ENCODE measurements at places on chromosomes 11 and 22.
A peak's percentile ranks its signal among the peaks of the same experiment; 100 is the strongest.

- no peak for DNase-seq
Observed at GRCh38 chr11:94793002-94793401, 24.8 kb downstream of the AMOTL1 start.

DNA sequence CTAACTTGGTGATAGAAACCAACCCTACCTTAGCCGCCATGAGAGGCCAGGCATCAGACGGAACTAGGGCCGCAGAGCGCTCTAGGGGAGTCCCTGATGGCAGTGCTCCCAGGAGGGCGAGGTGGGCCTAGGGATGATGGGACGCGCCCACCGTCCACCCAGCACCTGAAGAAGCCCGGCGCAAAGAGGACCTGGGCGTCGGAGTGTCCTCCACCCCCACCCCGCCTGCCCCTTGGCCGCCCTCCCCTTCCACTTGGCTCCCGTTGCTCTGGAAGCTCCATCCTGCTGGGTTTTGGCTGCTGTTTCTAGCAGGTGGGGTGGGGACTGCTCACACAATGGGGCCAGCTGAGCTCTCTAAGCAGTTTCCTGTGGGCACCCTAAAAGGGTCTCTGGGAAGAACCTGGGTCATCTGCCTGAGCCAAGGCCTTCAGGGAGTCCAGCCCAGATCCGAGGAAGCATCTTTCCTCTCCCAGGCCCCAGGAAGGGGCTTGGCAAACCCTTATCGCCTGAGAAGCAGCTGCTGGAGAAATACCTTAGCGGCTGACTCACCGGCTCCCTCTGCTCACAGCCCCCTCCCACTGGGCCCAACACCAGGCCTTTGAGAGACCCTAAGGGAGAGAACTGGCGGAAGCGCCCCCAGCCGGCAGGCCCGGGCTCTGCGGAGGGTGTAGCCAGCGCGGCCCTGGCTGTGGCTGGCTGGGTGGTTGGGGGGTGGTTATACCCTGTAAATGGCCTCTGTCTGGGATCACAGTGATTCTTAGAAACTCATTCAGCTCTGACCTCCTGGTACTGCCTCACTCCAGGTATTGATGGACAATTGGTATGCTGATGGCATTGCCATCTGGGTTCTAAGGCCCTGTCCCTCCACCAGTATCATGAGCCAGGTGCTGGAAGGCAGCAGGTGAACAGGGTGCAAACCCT, 19.3 kb downstream of the CREB3L1 start:
- DNase-seq = no peak

DNA sequence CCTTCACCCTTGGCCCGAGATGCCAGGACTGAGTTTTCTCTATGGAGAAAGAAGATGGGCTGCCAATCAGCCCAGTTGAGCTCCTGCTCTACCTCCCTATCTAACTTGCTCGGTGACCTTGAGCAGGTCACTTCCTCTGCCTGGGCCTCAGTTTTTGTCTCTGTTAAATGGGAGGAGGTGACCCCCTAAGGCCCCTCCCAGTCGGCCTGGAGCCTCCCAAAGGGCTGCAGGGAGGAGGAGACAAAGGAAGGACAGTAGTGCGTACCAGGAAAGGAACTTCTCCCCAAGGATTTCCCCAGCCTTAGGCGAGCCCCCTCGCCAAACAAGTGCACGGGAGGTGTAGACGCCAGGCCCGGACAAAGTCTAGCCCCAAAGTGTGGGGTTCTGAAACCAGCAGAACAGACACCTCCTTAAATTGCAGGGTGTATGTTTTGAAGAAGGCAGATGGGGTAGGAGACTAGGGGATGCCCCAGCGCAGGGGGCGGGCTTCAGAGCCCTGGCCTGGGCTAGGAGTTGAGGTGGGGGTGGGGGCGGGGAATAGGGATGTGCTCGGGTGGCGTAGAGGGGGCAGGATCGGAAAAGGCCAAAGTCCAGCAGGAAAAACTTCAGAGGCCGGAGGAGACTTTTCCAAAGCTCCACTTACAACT, 1.0 kb downstream of the CBX7 start:
- no peak for DNase-seq

- no peak for DNase-seq
Observed at GRCh38 chr11:59754494-59754858, 700 bp upstream of the STX3 start.

GRCh38 chr11:19713196-19714021, 772 bp downstream of the NAV2 start:
- no peak for DNase-seq

DNA sequence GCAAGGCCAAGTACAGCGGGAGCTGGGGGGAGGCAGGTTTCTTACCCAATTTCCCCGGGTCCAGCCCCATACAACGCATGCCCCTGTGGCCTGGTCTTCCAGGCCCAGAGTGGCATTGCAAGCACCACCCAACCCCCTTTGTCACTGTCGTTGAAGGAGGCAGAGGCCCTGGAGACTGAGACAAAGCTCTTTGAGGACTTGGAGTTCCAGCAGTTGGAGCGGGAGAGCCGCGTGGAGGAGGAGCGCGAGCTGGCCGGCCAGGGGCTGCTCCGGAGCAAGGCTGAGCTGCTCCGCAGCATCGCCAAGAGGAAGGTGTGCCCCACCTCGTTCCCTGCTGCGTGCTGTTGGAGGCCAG, 27.8 kb downstream of the PHLDB1 start:
- DNase-seq = no peak

- DNase-seq = no peak
Observed at GRCh38 chr22:43782448-43782847, 29.7 kb downstream of the EFCAB6 start.

GRCh38 chr11:86737737-86738136, 62.6 kb upstream of the PRSS23 start:
- no peak for DNase-seq

DNA sequence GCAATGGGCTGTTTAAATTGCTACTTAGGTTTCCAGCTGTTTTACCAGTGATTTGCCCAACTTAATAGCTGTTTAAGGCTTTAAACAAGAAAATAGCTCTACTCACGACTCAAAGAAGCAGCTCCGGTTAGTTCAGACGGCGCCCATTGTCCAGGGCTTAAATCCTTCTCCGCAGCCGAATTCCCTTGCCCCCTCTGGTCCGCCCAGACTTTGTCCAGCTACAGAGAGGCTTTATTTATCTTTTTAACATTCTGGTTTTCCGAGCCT, 20.9 kb upstream of the SCUBE1 start:
- DNase-seq = no peak

DNA sequence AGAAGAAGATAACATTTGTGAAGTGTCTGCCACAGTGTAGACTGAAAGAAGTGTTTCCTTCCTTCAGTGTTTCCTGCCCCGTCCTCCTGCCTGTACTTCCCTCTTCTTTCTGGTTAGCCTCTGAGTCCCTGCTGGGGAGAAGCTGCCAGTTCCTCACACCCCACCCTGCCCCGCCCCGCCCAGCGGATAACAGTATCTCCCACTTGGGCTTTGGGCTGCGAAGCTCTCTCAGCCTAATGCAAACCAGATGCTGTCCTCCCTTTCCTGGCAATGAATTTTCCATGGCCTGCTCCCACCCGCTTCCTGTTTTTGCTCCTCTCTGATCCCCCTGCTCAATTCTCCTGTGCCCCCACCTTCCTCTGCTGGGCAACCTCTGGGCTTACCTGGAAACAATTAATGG, 5.2 kb upstream of the RAB3IL1 start:
- DNase-seq = peak; percentile 41

DNA sequence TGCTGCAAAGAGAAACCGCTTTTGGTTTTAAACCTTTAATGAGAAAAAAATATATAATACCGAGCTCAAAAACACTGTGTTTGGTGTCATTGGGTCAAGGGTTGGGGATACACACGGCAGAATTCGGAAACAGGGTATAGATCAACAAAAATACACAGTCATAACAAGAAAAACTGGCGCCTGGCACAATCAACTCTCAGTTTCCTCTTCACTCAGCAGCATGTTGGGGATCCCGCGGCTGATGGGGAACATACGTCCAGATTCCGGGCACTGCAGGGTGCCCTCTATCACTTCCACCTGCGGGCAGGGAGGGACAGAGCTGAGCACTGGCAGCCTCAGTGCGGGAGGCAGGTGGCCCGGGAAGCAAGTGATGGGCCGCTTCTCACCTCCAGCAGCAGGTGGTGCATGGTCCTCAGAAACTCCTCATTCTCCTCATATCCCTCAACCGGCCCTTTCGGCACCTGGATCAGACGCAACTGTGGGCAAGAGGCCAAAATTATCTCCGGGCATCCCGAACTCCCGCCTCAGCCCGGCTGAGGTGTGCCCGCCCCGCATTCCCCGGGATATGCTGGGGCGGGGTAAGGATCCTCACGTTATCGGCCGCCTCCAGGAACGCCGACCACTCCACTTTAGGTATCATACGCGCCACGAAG, 561 bp downstream of the TRMT112 start:
- peak; percentile 53 for DNase-seq

GRCh38 chr22:50363166-50363802, 20.2 kb downstream of the PPP6R2 start:
- no peak for DNase-seq

GRCh38 chr11:118241764-118242098, 10.4 kb downstream of the MPZL3 start:
- no peak for DNase-seq

DNA sequence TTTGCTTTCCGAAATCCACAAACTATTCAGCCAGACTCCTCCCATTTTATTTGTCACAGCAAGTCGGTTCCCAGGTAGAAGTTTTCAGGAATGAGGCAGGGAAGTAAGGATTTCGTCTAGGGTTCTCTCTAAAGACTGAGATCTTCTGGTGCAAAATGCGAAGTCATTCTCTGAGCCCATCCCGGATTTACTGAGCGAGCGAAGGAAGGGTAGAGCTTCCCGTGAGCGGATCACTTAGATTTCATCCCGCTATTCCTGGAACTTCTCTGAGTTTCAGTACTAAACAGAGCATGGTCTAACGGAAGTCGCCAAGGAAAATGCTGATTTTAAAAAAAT, 3.1 kb upstream of the CALCA start:
- DNase-seq = no peak

DNA sequence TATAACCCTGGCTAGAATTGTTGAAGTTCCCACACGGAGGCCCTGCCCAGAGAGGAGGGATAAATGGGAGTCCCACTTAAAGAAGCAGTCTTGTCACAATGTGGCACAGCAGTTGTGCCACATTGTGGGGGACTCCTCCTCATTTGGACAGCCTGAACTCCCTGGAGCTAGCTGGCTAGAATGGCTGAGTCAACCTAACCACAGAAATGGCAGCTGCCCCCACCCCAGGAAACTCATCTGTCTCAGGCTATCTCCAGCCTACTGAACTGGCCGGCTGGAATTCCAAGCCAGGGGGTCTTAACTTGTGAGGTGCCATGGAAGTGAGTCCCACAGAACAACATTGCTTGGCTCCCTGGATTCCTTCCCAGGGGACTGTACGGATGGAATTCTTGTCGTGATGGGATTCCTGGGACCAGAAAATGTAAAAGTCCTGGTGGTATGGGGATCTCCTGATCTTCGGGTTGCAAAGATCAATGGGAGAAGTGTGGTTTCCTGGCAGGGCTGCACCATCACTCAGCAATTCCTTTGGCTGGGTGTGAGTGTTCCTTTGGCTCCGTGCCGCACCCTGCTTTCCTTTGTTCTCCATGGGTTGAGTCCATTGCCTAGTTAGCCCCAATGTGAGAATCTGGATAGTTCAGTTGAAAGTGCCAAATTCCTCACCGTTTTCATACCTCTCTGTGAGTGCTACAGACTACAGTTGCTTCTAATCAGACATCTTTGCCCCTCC, 791.2 kb upstream of the FAT3 start:
- DNase-seq = no peak

DNA sequence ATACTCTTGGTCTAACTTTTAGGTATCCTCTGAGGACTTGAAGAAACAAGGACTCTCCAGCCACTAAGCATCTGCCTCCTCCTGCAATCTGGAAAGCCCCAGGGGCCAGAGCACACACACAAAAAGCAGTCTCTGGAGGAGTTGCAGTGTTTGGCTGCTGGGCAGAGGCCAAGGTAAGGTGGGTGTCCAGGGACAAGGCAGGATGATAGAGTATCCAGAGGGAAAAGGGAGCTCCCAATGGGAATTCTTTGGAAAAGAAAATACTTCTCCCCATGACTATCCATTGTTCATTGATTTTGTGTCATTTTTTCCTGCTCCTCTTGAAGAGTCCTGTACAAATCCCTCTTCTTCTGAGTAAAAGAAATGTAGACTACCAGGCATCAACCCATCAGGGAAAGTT, at the start of gene OR52I2:
TSS of gene OR52I2 (plus strand) at position 301 of the 400 bp plus-strand sequence.
- no peak for DNase-seq

GRCh38 chr11:71284525-71285092, 32.2 kb upstream of the SHANK2 start:
- DNase-seq = no peak

GRCh38 chr11:959027-959426, 33.4 kb downstream of the AP2A2 start:
- DNase-seq = no peak

- DNase-seq = no peak
Observed at GRCh38 chr22:47858773-47859306, 1096.4 kb downstream of the TBC1D22A start.

DNA sequence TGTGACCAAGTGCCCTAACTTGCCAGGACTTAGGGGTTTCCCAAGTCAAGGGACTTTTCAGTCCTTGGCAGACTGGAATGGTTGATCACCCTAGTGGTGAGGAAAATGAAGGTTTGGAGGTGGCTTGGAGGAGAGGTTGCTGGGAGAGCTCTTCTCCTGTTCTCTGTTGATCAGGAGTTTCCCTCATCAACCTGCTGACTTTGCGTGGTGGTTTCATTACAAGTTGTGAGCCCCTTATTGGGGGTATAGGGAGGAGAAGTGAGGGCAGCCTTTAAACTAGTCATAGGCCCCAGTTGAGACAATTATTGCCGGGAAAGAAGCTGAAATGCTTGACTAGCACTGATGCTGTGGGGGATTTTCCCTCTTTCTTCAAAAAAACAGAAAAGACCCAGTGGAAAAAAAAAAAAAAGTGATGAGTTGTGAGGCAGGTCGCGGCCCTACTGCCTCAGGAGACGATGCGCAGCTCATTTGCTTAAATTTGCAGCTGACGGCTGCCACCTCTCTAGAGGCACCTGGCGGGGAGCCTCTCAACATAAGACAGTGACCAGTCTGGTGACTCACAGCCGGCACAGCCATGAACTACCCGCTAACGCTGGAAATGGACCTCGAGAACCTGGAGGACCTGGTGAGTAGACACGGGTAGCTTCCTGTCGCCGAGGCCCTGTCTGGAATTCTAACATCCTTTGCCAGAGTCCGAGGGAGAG, at the start of gene CXCR5:
TSS of gene CXCR5 (plus strand) at position 525 of the 704 bp plus-strand sequence. CDS start at position 575, 50 bp downstream.
- DNase-seq = peak; percentile 85

DNA sequence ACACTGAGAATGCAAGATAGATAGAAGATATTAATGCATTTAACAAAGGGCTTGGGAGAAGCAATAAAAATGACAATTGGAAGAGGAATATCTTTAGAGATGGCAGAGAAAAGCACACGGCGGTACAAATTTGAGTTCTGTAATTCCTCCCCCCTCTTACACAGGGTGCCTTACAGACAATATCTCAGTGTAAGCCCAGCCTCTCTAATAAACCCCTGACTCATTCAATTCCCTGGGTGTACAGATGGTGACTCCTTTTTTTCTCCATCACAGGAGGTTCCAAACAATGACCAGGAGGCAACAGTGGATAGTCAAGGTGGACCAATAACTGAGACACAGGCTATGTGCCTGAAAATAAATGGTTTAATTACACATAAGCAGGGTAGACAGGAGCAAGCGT, 598.6 kb downstream of the OPCML start:
- DNase-seq = no peak

- DNase-seq = peak; percentile 11
Observed at GRCh38 chr22:44395118-44396005, 82.6 kb upstream of the SHISAL1 start.
